ENCODE measurements at places on chromosomes 11 and 22.

DNA sequence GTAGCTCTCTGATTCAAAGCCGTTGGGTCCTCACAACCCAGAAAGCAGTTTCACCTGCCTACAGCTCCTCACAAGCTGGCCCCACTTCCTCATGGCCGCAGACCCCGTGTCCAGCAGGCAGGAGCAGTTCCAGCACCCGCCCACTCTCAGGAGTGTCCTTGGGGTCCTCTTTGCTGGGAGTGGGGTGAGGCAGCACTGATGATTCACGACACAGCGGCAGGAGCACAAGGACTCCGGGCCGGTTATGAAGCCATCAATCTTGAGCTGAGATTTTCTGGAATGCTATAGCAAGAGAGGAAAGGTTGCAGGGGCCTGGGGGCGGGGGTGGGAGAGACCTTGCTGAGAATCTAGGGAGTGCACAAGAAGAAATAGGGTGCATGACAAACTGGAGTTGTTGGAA lies 311.2 kb downstream of the NXPE2 start:
- no peak for DNase-seq

DNA sequence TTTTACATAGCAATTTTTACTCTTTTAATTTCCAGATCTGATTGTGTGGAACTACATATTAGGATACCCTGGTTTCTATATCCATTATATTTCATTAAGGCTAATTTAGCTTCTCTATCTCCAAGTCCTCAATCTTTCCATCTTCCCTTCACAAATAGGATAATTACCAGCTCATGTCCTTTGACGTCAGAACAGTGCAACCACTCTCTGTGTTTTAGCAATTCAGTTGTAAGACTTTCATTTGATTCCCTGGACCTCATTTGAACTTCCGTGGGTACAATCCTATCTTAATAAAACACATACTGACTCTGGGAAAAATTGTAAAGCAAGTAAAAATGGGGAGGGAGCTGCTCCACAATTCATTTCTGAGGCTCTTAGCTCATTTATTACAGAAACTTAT lies 52.8 kb downstream of the FAM76B start:
- no peak for DNase-seq

- no peak for DNase-seq
These were observed 194.9 kb downstream of the SWAP70 start for GRCh38 chr11:9858822-9859221.

DNA sequence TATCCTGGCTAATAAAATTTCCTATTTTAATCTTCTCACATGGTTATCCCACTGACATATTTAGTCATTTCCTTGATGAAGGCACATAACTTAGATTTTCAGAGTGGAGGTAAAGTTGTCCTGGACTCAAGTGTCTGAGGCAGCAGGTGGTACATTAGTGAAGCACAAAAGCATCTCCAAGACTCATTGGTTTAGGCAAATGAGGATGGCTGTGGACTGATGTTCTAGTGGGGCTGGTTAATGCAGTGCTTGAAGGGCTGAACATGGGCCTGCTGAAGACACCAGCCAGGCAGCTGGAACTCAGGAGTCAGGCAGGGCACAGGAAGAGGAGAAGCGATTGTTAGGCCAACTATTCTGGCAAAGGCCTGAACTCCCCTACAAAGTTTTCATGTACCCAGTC lies 76.3 kb upstream of the SESN3 start:
- DNase-seq = no peak

Data from T-helper 2 cell (primary cell).